Bronchial epithelial cell (primary cell): ENCODE measurements at places on chromosomes 1 and 21. TPM values are rescaled to one million over a fixed set of nuclear protein-coding genes. Genes with fewer than 3 reads are reported as not detected.

DNA sequence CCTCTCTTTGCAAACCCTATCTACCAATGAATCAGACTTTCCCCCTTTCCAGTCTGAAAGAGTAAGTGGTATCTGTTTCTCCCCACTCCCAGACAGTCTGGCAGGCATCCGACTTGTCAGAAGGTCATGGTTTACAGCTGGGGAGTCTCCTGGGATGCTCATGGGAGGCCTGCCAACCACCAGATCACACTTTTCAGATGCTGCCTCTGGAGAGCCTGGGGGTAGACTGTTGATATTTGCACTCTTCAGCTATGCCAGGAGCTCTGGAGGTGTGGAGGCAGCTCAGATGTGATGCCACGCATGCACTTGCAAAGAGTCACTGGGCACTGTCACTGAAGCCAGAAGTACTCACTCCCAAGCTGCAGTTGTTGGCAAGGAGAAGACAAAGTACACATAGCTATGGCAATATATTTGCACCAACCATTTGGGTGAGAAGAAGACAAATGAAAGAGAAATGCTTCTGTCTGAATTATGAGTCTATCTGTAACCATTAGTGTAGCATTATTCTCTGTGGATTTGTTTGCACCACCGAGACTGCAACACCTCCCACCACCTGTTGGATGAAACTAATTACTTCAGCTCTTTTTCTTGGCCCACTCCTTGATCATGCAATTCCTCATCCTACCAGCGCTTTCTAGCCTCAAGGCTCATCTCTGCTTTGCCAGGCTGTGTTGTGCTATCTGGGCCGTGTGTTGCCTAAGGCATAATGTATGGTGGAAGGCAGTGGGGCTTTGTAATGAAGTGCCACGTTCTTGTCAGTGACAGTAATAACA, 133.0 kb upstream of the SPAG17 start:
- DNase-seq: no peak

GRCh38 chr1:8646996-8647395, 170.4 kb downstream of the RERE start:
- no peak for DNase-seq

DNA sequence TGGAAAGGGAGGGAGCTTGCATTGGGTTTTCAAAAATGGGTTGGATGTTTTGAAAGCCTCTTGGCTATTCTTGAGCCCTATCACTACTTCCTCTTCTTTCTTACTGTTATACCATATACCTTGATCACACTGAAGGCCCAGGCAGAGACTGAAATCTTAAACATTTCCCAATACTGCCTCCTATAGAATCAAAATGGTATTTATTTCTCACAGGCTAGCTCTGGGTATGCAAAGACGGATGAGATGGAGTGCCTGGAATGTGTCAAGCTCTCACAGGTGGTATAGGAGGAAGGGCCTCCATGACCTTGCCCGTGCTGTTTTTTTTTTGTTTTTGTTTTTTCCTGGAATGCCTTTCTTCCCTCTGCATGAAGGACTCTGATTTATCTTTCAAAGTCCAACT, 268.4 kb upstream of the USP24 start:
- no peak for DNase-seq

EXOC8 gene
- total RNA-seq: 17.4 and 19.5 TPM in 2 replicates

DNA sequence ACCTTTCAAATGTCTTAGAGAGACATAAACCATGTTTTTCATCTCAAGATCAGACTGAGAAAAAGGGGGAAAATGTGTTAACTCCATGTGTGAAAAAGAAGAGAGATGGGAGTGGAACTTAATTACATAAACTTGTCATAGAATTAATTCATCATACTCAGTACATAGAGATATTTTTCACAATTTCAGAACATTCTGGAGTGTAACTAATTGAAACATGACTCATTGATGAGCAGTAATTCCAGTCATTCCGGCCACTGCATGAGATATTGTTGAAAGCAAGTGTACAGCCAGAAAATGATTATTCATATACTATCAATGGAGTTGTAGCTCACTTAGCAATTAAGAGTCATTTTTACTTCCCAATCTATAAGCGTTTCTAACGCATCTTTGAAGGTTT, 739.3 kb downstream of the LTN1 start:
- DNase-seq: peak; percentile 82

ATP1A1 gene
- total RNA-seq: 123 and 177 TPM in 2 replicates

DNA sequence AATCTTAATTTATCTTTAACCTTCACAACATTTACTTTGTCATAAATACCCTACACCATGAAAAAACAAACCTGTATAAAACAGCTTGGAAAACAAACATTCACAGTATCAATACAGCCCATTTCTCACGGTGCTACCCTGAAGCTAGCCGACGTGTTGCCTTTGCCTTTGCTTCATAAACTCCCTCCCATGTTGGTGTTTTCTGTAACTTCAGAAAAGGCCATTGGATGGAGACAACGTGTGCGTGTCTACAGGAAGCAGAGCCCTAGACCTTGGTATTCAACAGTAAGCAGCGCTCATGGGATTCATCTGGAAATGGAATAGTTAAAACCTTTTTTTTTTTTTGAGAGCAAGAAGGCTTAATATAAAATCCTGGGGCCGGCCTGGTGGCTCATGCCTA, 7.2 kb upstream of the PRDM15 start:
- no peak for DNase-seq
